Vagina (tissue), 2 donors: ENCODE measurements at places on chromosomes 7 and 10. TPM values are rescaled to one million over a fixed set of nuclear protein-coding genes. Genes with fewer than 3 reads are reported as not detected.

SLC16A9 gene
- total RNA-seq: 3.7 TPM

ITGA8 gene
- total RNA-seq: 15.5 TPM

SRRM3 gene
- 9.8 TPM for total RNA-seq

FAM25C gene
- total RNA-seq: not detected

TAS2R60 gene
- not detected for total RNA-seq

NRAP gene
- total RNA-seq: not detected

ADRA2A gene
- 14.2 TPM for total RNA-seq

VAX1 gene
- total RNA-seq: not detected

URGCP gene
- total RNA-seq: 21.1 TPM
